GOT3 (cell line): ENCODE measurements at places on chromosomes 7 and 10.

GRCh38 chr7:112449353-112449752 lies 907 bp upstream of the IFRD1 start:
- no peak for DNase-seq

- DNase-seq = no peak
These were observed 70.3 kb downstream of the PON1 start for GRCh38 chr7:95253986-95254385.

- no peak for DNase-seq
These were observed 159.2 kb upstream of the TARP start for GRCh38 chr7:38432671-38433070.

GRCh38 chr10:86690231-86690630 lies 21.9 kb downstream of the LDB3 start:
- DNase-seq = no peak

DNA sequence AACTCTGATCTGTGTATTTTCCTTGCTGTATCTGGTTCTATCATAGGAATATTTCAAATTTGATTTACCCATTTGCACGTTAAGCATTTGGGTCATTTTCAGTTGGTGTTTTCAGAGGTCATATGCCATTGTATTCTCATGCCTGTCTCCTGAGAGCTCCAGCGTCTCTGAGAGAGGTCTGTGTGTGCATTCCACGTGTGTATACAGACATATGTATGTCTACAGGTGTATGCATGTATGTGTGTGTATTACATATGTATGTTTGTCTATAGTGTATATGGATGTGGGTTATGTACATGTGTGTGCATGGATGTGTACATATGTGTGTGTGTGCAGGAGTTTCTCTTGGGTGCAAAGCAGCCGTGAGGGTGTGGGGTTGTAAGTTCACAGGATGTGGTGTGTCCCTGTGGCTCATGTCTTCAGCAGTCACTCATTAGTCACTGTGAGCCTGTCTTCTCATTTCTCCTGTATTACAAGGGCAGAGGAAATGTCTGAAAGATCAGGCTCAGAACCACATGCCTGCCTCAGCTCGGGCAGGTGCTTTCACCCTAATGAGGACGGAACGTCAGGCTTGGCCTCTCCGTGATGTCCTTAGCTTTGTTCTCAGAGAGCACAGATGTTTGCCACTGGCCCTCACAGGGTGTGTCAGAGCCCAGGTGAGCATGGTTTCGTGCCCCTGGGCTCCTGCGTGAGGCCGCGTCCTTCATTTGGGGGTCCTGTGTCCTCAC lies 101.6 kb downstream of the NKX6-2 start:
- DNase-seq = peak; percentile 6
